ENCODE measurements at places on chromosomes 12 and 14. TPM values are rescaled to one million over a fixed set of nuclear protein-coding genes. Genes with fewer than 3 reads are reported as not detected.

Gene C14orf180
- total RNA-seq: not detected

Gene GARIN6
- total RNA-seq: not detected

Gene OS9
- 142 TPM for total RNA-seq

Gene ERBB3
- 1.5 TPM for total RNA-seq

Gene COX8C
- not detected for total RNA-seq

Gene CLEC4D
- not detected for total RNA-seq

Gene TSHR
- 0.82 TPM for total RNA-seq

GRCh38 chr12:132345126-132345525 is 15.7 kb upstream of the GALNT9 start:
- no peak for DNase-seq

DNA sequence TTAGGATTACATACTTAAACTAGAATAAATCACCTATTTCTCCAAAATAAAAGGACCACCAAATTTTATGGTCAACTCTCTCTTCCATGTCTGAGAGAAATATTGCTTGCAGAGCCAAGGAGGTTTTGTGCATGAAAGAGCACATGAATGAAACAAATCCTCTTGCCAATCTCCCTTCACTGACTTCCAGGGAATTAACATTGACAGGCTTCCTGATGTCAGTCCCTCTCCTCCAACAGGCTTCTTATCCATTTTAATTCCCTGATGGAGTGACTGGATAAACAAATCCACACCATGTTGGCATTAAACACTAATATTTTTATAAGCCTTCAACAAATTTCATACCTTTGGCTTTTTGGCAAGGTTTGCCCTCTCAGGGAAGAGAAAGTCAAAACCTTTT is 45.3 kb upstream of the CNTN1 start:
- DNase-seq: no peak
